Eye (tissue), 1 donor: ENCODE measurements at places on chromosomes 2 and 18.
A peak's percentile ranks its signal among the peaks of the same experiment; 100 is the strongest.

DNA sequence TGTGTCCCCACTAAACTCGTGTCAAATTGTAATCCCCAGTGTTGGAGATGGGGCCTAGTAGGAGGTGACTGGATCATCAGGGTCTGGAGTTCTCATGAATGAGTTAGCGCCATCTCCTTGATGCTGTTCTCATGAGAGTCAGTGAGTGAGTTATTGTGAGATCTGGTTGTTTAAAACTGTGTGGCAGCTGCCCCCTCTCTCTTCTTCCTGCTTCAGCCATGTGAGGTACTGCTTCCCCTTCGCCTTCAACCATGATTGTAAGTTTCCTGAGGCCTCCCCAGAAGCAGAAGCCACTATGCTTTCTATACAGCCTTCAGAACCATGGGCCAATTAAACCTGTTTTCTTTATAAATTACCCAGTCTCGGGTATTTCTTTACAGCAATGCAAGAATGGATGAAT is 50.4 kb downstream of the AP1S3 start:
- DNase-seq, result no peak

GRCh38 chr18:8747440-8747937 is 42.1 kb downstream of the MTCL1 start:
- DNase-seq, result no peak

DNA sequence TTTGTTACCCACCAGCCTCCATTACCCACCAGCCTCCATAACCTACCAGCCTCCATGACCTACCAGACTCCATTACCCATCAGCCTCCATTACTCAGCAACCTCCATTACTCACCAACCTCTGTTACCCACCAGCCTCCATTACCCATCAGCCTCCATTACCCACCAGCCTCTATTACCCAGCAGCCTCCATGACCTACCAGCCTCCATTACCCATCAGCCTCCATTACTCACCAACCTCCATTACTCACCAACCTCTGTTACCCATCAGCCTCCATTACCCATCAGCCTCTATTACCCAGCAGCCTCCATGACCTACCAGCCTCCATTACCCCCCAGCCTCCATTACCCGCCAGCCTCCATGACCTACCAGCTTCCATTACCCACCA is 133.3 kb upstream of the HS6ST1 start:
- no peak for DNase-seq

- no peak for DNase-seq
Observed at GRCh38 chr18:37598396-37598795, 32.8 kb upstream of the CELF4 start.

DNA sequence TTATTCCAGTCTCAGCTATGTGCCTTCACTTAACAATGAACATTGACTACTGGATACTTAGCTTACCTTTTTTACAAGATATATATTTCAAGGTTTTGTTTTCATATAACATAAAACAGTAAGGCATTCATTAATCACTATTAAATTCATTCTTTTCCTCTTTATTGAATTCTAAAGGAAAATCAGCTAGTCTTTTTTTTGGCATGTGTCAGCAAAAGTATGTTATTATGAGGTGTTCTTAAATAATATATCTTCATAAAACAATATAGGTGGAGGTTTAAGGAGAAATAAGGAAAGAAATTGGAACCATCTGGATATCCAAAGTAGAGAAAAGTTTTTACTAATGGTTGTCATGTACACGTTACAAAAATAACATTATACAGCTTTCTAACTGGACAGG is 472.6 kb downstream of the ARHGAP15 start:
- DNase-seq, result no peak

DNA sequence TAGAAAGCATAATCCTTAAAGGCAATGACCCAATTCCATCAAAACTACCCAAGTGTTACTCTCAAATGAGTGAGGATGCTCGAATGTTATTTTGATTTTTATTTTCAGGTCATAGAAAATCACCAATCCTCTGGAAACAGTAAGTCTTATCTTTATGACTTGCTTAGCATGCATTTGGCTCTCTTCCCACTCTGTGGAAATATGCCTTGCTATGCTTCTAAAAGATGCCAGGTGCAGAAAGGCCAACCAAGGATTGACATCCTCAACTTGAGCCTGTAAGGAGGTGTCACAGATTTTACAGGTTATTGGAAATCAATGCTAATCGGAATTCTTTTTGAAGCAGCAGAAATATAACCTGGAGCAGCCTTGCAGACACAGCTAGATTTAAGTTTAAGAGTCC is 543.9 kb upstream of the LINC00305 start:
- no peak for DNase-seq

- no peak for DNase-seq
Observed at GRCh38 chr2:154707994-154708575, 9.6 kb downstream of the KCNJ3 start.

- DNase-seq, result no peak
Observed at GRCh38 chr2:191885650-191886049, 38.8 kb upstream of the CAVIN2 start.

DNA sequence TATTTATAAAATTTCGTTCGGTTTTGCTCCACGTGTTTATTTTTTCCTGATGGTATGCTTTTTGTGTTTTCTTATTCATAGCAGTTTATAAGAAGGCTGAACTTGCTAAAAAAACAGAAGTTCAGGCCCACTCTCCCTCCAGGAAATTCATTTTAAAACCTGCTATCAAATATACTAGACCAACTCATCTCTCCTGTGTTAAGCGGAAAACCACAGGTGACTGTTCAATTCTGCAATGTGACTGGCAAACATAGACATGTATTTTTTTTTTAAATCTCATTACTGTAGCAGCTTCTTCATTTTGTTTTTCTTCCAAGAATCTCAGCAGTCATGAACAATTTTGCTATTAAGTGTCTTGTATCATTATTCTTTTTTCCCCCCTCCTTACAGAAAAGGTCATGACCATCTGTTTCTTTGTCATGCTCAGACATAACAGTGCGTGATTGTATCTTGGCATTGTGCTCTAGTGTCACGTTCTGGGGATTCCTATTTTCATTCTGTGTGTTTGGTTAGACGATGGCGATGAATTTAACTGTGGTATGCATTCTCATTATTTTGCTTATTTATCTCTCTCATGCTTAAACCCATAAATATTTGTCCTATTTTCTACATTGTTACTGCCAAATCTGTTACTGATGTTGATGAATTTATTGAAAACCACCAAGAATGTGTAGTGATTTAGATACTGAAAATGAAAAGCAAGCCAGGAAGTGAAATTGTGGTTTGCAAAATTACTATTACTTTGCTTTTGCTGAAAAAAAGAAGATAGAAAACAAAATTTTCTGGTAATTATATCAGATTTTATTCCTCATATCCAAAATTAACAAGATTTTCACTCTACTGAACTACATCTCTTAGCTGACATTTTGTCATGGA is 74.6 kb upstream of the UNC80 start:
- DNase-seq, result peak; percentile 65

DNA sequence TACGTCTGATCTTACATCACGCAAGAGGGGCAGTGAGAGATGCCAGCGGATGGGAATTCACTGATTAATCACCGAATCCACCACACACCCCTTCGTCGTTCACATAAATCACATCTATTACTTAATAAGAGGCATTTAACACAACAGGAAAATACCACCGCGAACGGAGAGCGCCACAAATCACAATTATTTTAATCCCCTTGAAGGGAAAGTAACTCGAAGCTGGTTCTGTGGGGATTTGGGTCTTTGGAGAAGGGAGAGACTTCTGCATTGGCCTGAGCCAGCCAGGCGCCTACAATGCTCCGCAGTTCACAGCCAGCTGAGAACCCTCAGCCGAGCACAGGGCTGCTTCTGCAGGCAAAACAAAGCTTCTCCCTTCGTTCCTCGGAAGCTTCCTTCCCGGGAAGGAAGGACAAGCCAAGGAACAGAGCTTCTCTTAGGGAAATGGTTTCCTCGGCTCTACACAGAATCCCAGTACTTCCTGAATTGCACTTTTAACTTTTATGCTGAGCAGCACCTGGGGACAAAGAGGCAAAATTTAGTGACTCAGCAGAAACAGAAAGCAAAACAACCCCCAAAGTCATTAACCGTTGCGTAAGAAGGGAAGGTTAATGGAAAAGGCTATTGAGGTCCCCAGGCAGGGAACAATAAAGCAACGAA is at the start of gene LRP1B:
LRP1B (minus strand) TSS at position 7 of the 660 bp plus-strand sequence. CDS start 287 bp downstream, outside the sequence.
- peak; percentile 88 for DNase-seq
